Small intestine (tissue), 16 donors: ENCODE measurements at places on chromosomes 1 and 21. TPM values are rescaled to one million over a fixed set of nuclear protein-coding genes. Genes with fewer than 3 reads are reported as not detected.

DNA sequence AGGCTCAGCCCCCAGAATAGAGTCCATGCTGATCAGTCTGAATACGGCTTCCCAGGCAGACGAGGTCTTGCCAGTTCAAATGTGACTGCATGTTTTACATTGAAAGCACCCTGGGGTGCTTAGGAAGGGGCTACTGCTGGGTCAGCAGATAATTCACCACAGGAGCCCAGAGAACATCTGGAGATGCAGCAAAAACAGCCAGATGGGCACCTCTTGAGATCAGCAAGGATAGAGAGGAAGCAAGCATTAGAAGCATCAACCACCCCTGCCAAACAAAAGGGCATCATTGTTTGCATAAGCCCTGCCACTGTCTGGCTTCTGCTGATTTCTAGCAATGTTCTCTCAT, 403.1 kb downstream of the RRAGC start:
- no peaks in the 10 kb centered on the region for H3K27me3 ChIP-seq
- no peak for DNase-seq
- H3K36me3 ChIP-seq: no peaks in the 10 kb centered on the region
- no peak overlapping the region for H3K4me3 ChIP-seq

GRCh38 chr1:115170377-115170776, 81.1 kb upstream of the TSPAN2 start:
- no peaks in the 10 kb centered on the region for H3K4me1 ChIP-seq
- no peaks in the 10 kb centered on the region for H3K27me3 ChIP-seq
- H3K36me3 ChIP-seq: no peaks in the 10 kb centered on the region
- H3K4me3 ChIP-seq: no peak overlapping the region
- no peak overlapping the region for H3K27ac ChIP-seq
- DNase-seq: no peak

GRCh38 chr21:37435120-37435519, 68.5 kb downstream of the DYRK1A start:
- no peaks in the 10 kb centered on the region for H3K36me3 ChIP-seq
- DNase-seq: peak; percentile 68
- peaks cover 7% of the 10 kb centered on the region for H3K4me1 ChIP-seq
- peak overlapping the region; percentile 51 for H3K27ac ChIP-seq
- H3K4me3 ChIP-seq: no peak overlapping the region

DNA sequence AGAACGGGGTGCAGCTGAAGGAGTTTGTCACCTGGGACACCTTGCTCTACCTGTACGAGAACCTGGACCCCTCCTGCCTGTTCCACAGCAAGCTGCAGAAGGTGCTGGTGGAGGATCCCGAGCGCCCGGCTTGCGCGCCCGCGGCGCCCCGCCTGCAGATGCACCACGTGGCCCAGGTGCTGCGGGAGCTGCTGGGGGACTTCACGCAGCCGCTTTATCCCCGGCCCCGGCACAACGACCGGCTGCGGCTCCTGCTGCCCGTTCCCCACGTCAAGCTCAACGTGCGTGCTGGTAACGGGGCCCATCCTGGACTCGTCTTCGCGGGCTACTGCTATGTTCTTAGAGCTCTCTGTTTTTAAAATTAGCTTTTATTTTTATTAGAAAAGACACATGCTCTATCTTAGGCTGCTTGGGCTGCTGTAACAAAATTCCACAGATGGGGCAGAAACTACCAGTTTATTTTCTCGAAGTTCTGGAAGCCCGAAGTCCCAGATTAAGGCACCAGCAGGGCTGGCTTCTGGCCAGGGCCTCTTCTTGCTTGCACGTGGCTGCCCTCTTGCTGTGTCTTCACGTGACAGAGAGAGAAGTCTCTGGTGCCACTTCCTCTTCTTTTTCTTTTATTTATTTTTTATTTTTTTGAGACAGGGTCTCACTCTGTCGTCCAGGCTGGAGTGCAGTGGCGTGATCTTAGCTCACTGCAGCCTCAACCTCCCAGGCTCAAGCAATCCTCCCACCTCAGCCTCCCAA, 38.1 kb downstream of the TRPM2 start:
- no peaks in the 10 kb centered on the region for H3K27me3 ChIP-seq
- no peak for DNase-seq
- no peaks in the 10 kb centered on the region for H3K36me3 ChIP-seq
- H3K27ac ChIP-seq: no peak overlapping the region
- no peak overlapping the region for H3K4me3 ChIP-seq

GRCh38 chr1:33420870-33421775, 9.8 kb downstream of the PHC2 start:
- H3K36me3 ChIP-seq: no peaks in the 10 kb centered on the region
- H3K4me1 ChIP-seq: no peaks in the 10 kb centered on the region
- DNase-seq: no peak
- H3K27me3 ChIP-seq: no peaks in the 10 kb centered on the region

GRCh38 chr1:34188418-34188817, 11.7 kb downstream of the C1orf94 start:
- H3K4me1 ChIP-seq: no peaks in the 10 kb centered on the region
- no peak overlapping the region for H3K4me3 ChIP-seq
- no peak overlapping the region for H3K27ac ChIP-seq
- no peaks in the 10 kb centered on the region for H3K27me3 ChIP-seq

- H3K4me3 ChIP-seq: peak within 1 kb of the TSS; percentile 58
- H3K36me3 ChIP-seq: peaks cover 4% of the 10 kb centered on the region
- H3K27me3 ChIP-seq: no peaks in the 10 kb centered on the region
- peaks cover 36% of the 10 kb centered on the region for H3K4me1 ChIP-seq
- peak within 1 kb of the TSS; percentile 97 for H3K27ac ChIP-seq
Observed at GRCh38 chr1:155050560-155051341, at the start of gene ADAM15. Gene ADAM15 (plus strand): TSS chr1:155051316. CDS start chr1:155051387, 71 bp downstream.

- no peaks in the 10 kb centered on the region for H3K36me3 ChIP-seq
- H3K27ac ChIP-seq: no peak overlapping the region
- no peak for DNase-seq
- no peaks in the 10 kb centered on the region for H3K4me1 ChIP-seq
- H3K4me3 ChIP-seq: no peak overlapping the region
Observed at GRCh38 chr1:91584878-91585277, 84.2 kb downstream of the CDC7 start.

- peaks cover 20% of the 10 kb centered on the region for H3K4me1 ChIP-seq
- H3K27ac ChIP-seq: no peak overlapping the region
- H3K4me3 ChIP-seq: no peak overlapping the region
- no peaks in the 10 kb centered on the region for H3K36me3 ChIP-seq
- DNase-seq: no peak
Observed at GRCh38 chr1:47937586-47938254, 59.5 kb downstream of the TRABD2B start.

- H3K4me3 ChIP-seq: no peak overlapping the region
- peaks cover 3% of the 10 kb centered on the region for H3K4me1 ChIP-seq
- DNase-seq: no peak
- H3K36me3 ChIP-seq: peaks cover 25% of the 10 kb centered on the region
Observed at GRCh38 chr1:209616366-209617046, 33.0 kb downstream of the CAMK1G start.

DNA sequence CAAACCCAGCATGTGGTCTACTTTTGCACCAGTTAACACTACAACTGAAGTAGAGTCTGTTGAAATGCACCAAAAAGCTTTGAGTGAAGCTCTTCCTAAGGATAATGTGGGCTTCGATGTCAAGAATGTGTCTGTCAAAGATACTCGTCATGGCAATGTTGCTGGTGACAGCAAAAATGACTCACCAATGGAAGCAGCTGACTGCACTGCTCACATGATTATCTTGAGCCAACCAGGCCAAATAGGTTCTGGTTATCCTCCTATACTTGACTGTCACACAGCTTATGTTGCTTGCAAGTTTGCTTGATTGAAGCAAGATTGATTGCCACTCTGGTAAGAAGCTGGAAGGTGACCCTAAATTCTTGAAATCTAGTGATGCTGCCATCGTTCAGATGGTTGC, 85.2 kb downstream of the DENND1B start:
- no peaks in the 10 kb centered on the region for H3K4me1 ChIP-seq
- no peaks in the 10 kb centered on the region for H3K27me3 ChIP-seq
- no peaks in the 10 kb centered on the region for H3K36me3 ChIP-seq
- H3K4me3 ChIP-seq: no peak overlapping the region

DNA sequence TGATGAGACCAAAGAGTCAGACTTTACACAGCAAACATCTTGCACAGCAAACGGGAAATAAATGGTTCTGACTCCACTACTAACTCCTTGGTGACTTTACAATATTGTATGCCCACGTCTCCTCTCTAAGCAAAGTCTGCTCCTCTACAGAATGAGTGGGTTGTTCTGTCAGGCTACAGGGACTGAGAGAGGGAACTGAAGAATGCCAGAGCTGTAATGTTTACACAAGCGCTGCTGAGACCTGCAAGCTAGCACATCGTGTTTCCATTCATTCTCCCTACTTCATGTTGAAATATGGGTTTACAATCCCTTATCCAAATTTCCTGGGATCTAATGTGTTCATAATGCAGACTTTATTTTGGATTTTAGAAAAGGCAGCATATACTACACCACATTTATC, 15.9 kb downstream of the DAB1 start:
- H3K4me3 ChIP-seq: no peak overlapping the region
- H3K27me3 ChIP-seq: no peaks in the 10 kb centered on the region
- H3K27ac ChIP-seq: no peak overlapping the region

The TRIM45 gene
- 3.2 TPM for polyA plus RNA-seq
